Jurkat, Clone E6-1 (cell line): ENCODE measurements at places on chromosomes 7 and 10.

DNA sequence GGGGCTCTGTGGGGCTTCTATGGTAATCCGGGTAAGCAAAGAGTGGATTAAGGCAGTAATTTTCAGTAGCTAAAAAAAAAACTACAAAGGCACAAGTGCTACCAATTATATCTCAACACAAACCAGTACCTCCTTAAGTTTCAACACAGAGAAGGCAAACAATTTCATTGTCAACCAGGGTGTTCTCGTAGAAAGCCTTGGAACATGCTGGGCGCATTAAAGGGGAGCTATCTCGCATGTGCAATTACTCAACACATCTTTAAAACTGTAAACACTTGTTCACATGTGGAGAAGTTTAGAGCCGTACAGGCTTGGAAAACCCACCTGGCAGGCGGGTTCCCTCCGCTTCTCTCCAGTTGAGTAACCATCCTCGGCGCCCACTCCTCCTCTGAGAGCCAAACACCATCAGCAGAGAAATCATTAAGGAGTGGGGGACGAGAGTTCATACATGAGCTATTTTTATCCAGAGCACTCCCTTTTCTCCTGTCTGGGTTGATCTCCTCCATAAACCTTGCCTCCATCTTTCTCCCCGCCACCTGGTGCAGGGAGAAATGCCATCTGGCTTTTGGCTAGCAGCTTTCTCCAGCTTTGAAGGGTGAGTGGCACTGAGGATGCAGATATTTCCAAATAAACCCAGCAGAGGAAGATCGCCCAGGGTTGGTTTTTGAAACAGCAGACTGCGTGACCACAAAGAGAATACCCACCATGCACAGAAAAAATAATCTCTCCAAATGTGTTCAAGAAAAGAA is 287.1 kb downstream of the WDR11 start:
- DNase-seq: no peak

DNA sequence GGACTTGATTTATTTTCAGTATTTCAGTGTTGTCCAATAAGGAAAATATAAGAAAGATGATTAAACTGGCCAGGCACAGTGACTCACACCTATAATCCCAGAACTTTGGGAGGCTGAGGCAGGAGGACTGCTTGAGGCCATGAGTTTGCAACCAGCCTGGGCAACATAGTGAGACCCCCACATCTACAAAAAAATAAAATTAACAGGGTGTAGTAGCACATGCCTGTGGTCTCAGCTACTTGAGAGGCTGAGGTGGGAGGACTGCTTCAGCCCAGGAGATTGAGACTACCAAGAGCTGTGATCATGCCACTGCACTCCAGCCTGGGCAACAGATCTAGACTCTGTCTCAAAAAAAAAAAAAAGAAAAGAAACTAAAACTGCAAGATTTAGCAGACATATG is 138.0 kb downstream of the PARD3 start:
- DNase-seq: no peak

DNA sequence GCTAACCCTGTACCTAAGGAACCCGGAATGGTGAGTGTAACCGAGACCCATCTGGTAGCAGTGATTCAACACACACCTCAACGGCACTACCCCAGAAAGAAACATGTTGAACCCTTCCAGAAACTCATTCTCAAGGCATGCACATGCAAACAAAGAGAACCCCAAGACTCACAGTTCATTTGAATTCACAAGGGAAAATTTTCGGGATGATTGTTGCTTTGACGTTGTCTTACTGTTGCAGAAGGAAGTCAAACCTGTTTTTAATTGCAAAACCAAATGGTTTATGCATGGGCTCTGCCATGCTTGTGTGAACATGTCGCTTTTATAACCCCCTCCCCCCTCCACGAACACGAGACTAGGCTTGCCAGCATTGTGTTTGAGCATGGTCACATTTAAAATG is 539.7 kb downstream of the GATA3 start:
- no peak for DNase-seq

DNA sequence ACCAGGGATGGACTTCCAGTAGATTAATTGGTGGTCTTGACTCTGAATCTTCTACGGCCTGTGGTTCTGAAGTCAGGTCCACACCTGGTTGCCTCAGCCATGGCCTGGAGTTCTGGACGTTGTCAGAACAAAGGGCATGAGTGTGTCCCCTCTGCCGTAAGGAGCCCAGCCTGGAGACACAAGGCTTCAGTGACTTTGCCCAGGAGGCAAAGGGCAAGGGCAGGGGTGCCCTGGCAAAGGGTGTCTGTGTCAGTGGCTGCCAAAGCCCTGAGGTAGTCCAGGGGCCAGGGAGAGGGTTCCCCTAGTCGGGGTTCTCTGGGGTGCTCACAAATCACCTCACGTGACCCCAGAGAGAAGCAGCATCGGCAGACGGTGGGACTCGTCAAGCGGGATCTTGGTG is 273.2 kb upstream of the ZNF32 start:
- DNase-seq: no peak

GRCh38 chr10:27959093-27959715 is 39.7 kb downstream of the ODAD2 start:
- DNase-seq: no peak

- peak; percentile 56 for DNase-seq
These were observed 113.7 kb downstream of the BRAF start for GRCh38 chr7:140810830-140811556.

DNA sequence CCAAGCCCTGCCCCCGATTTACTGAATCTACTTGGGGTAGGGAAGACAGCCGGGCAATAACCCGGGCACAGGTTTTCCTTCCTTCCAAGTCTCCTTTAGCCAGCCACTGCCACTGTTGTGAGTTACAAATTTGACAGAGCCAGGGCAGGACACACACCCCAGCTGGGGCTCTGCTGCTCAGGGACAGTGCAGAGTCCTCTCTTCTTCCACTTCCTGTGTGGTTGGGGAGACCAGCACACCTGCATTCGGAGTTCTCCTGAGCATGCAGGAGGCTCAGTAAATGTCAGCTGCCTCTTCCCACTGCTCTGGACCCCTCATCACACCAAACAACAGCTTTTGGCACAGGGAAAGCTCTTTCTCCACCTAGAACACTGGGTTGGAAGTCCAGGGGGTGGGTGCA is 21.3 kb downstream of the CHST15 start:
- DNase-seq: peak; percentile 75

- DNase-seq: no peak
These were observed 208.7 kb upstream of the ZNF32 start for GRCh38 chr10:43857206-43857930.

DNA sequence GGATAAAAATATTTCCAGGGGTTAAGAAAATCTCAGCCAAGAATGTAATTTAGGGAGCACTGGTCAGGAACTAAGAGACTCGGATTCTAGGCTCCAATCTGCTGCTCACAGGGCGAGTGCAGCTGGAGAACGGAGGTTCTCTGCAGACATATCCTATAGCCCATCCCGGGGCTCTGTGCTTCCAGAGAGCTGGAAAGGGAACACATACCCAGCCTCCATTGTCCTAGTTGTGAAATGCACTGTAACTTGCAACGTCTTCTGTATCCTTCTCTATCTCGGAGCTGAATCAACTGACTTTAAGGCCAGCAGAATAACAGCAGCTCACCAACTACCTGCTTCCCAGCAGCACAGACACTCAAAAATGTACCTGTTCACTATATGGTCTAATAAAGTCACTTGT is 351.1 kb upstream of the MYO3A start:
- no peak for DNase-seq

DNA sequence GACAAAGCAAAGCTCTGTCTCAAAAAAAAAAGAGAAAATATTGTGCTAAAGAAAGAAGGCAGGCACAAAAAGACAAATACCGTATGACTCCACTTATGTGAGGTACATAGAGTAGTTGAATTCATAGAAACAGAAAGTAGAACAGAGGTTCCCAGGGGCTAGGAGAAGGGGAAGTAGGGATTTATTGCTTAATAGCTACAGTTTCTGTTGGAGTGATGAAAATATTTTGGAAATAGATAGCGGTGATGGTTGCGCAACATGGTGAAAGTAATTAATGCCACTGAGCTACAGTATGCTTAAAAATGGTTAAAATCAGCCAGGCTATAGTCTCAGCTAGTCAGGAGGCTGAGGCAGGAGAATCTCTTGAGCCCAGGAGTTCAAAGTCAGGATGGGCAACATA is 18.5 kb upstream of the NPFFR1 start:
- no peak for DNase-seq

- no peak for DNase-seq
These were observed 80.0 kb upstream of the UNC5B start for GRCh38 chr10:71132321-71132810.

DNA sequence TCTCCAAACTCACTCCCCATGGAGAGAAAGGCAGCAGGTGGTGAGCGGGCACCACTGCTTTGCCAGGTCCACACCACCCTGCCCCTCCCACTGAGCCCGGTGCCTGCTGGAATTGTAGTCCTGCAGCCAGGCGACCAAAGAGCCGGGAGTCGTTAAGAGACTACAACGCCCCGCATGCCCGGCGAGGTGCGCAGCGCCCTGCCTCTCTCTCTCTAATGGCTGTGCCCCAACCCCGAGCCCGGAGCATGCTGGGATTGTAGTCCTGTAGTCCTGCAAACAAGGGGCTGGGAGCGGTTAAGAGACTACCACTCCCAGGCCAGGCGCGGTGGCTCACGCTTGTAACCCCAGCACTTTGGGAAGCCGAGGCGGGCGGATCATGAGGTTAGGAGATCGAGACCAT is 8.1 kb upstream of the ZNF727 start:
- no peak for DNase-seq

GRCh38 chr10:132413226-132414205 is 16.5 kb downstream of the PWWP2B start:
- no peak for DNase-seq

DNA sequence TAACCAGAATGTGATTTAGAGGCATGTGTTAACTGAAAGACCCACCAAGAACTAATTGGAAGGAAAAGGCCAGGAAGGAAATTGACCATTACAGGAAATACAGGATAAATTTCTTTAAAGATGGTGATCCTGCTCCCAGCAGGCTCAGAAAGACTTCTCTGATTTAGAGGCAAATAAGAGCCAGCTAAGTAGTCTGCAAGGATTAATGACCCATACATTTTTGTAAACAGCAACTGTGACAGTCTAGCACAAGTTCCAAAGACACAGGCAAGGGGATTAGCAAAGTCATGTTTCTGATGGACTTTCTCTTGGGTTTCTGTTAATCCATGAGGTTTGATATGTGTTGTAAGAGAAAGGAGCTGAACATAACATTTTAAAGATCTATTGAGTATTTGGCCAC is 425.0 kb downstream of the HTR7 start:
- no peak for DNase-seq

DNA sequence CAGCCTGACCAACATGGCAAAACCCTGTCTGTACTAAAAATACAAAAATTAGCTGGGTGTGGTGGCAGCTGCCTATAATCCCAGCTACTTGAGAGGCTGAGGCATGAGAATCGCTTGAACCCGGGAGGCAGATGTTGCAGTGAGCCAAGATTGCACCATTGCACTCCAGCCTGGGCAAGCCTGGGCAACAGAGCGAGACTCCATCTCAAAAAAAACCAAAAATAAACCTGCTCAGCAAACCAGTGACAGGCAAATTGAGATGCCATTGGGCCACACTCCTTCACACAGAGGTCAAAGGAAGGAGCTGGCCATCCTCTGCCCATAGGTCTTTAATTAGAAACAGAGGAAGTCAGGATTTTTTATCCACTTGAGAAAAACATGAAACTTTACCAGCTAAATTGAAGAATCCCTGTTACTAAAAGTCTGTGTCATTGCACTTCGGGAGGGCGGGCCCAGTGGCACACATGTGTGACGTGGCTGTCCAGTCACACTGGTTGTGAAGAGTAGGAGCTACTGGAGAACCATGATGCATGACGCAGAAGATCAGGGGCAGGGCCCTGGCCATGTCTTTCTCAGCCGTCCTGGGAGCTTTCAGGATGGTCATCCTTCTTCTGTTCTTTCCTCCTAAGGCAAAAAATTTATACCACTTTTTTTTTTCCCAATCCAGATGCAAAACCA is 118.3 kb upstream of the ZNF438 start:
- DNase-seq: no peak

- DNase-seq: no peak
These were observed 48.1 kb upstream of the MSMB start for GRCh38 chr10:46094197-46094500.

GRCh38 chr7:22782616-22783232 is 39.9 kb downstream of the TOMM7 start:
- peak; percentile 44 for DNase-seq

GRCh38 chr7:31003721-31004120 is 40.0 kb downstream of the GHRHR start:
- no peak for DNase-seq

GRCh38 chr10:101859530-101859929 is 15.9 kb upstream of the KCNIP2 start:
- DNase-seq: no peak

GRCh38 chr10:23158370-23158769 is 33.7 kb upstream of the PTF1A start:
- DNase-seq: peak; percentile 55

DNA sequence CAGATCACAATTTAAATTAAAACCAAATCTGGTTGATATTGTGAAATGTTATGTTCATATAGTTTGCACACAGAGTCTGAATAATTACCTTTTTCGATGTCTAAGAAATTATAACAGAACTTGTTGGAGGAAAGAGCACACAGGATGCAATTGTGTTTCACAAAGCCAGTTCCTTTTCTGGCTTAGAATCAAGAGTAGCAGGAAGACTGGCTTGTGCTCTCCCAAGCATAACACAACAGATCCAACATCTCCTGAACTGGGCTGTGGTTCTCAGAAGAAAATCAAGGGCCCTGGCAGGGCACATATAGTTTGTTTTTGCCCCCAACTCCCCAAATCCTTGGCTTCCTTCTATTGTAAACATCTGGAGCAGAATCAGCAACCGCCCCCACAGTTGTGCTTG is 62.7 kb downstream of the LRRC4 start:
- no peak for DNase-seq

- DNase-seq: no peak
These were observed 603 bp downstream of the ADRA2A start for GRCh38 chr10:111077479-111077784.

GRCh38 chr10:35211390-35211789 is 84.7 kb downstream of the CREM start:
- DNase-seq: no peak

- no peak for DNase-seq
These were observed 2.6 kb upstream of the MUC12 start for GRCh38 chr7:100966542-100967291.

DNA sequence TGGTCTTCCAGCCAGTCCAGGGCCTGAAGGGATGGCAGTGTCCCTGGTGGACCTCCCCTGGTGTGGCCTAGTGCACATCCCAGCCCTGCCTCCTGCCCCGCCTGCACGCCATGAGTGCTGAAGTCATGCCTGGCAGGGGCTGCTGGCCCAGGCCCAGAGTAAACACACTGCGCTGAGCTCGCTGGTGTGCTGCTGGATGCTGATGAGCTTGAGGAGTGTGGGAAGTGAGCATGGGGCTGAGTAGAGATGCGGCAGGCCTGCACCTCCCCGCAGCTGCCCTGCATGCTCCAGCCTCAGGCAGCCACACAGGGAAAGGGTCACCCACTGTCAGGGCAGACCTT is 43.2 kb downstream of the HTRA1 start:
- DNase-seq: no peak
